ENCODE measurements at places on chromosomes 16 and 17.

- DNase-seq = no peak
These were observed 206.1 kb downstream of the HAPSTR1 start for GRCh38 chr16:9297437-9298113.

- DNase-seq = no peak
These were observed 7.2 kb downstream of the PLCG2 start for GRCh38 chr16:81786321-81786720.

DNA sequence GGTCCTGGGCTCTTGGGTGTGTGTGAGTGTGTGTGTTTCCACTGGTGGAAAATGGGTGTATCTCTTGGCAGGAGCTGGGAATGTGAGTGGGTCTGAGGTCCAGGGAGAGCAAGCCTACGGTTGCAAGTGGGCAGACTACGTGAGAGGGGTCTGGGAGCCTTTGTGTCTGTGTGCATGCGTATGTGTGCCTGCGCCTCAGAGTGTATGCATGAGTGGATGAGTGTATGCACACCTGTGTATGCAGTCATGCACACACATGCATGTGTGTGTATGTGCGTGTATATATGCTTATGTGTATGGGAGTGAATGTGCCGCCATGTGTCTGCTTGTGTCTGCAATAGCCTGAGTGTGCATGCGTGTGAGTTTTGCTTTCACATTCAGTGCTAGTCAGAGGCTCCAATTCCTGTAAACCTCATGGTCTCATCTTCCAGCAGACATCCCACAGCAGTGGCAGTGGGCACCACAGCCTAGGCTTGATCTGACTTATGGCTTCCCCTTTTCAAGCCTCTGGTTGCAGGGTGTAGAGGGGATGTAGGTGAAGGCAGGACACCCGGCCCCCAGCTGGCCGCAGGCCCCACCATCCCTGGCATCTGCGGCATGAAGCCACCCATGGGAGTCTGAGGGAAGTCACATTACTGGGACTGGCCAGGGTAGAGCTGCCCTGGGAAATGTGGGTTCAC is 19.7 kb upstream of the RMI2 start:
- DNase-seq = no peak

- DNase-seq = no peak
These were observed 8.3 kb upstream of the SBK1 start for GRCh38 chr16:28283798-28284577.

DNA sequence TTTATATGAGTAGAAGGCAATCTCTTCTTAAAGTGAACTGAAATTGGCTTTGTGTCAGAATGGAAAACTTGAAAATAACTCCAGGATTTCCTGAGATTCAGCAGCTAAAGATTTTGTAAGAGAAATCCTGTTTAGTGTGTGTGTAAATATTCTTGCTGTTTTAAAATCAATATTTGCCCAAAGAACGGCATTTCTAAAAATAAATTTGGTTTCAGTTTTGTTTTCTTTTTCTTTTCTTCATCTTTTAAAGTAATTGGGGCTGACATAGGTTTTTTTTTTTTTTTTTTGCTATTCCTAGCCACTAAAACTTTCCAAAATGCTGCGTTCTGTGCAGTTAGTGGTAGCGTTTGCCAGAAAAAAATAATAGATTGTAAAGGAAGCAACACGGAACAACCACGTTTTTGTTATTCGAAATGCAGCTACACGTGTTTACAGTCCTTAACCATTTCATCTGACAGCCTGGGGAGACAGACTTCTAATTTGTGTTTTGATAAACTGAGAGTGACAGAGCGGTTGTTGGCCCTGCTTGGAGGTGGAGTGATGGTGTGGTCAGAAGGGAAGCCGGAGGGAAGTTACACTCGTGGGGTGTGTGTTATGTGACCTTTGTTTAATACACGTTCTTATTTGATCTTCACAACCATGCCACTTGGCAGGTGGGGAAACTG is 21.6 kb upstream of the SMPD3 start:
- DNase-seq = no peak

DNA sequence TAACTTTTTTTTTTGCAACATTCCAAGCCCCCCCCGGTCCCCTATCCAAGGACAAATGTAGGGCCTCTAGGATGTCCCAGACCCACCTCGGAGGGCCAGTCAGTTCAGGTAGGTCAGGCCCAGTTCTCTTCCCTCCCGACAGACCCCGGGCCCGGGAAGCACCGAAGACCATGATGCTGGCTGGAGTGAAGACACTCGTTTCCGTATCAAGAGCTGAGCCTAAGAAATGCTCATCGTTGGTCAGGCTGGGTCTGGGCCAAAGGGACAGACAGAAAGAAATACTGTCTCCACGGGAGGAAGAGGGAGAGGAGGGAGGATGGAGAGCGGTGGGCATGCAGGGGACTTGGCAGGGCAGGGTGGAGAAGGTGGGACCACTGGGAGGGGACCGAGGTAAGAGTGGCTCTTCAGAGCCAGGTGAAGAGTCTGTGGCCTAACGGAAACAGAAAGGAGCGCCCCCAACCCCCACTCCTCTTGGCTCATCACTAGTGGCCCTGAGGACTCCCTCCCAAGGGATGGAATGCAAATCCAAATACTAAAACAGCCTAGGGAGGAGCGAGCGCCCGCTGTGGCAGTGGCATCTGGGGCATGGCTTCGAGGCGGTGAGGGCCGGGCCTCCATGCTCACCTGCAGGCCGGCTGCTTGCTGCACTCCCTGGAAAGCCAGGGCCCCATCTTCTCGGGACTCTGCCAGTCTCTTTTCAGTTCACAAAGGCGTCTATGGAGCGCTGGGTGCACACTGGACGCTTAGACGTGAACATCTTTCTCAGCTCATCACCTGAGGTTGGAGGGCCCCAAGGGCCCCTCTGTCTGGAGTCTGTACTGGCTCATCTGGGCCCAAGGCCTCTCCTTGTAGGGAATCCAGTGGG is 1.7 kb upstream of the ROGDI start:
- DNase-seq = no peak

- no peak for DNase-seq
These were observed 11.1 kb upstream of the PIK3R5 start for GRCh38 chr17:8976638-8977037.

Data from fibroblast of the conjunctiva (primary cell).